ENCODE measurements at places on chromosomes 2 and 18. TPM values are rescaled to one million over a fixed set of nuclear protein-coding genes. Genes with fewer than 3 reads are reported as not detected.

BZW1 gene
- 88.3 TPM for total RNA-seq

DNA sequence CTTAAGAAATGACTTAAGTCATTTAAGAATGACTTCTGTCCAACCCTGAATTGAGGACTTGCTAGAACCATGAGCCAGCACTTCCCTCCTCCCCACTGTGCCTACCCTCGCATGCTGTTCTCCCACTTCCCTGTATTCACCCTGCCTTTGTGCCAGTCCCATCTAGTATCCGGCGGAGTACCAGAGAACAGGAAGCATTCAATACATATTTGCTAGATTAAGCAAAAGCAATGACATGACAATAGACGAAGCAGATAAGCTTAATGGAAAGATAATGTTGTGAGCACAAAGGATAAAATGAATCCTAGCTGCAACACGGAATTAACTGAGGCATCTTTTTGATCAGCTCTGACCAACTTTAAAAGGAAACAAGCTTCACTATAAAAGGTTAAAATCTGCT lies 328.5 kb downstream of the TDRD15 start:
- DNase-seq, result no peak

DCDC2C gene
- total RNA-seq, result not detected

DNA sequence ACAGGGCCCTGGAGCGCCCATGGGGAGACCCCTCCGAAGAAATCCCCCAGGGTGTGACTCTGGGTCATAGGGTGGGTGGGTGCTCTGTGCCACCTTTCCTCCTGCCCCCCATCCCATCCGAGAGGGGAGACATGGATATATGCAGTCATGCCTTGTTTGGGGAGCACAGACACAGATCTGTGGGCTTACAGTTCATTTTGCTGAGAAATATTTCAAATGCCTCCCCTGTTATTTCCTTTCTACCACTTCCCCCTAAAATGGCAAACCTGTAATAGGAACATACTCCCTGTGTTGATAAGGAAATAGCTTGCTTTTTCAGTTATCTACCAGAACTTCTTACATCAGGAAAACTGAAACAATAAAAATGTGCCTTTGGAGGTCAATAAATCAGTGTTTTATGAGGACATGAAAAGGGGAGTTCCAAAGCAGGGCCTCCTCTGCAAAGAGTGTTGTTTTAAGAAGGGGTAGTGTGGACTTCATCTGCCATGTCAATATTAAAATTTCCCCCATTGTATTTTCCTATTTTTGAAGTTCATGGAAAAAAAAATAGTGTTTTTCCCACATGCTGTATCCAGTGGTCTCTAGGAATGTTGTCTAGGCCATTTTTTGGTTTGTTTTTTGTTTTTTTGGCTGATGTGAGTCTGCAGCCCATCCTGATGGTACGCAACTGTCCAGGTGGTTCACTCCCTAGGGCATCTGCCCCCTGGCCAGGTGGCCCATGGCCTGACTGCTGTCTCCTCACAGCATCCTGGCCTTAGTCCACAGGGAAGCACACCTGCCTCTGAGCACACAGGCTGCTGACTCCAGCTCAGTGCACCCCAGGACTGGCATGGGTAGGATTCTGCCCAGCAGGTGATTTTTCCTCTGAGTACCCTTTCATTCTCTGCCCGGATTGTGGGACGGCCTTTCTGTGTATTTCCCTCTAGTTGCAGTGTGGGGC lies 3.7 kb downstream of the TNFRSF11A start:
- DNase-seq, result no peak

B3GNT7 gene
- total RNA-seq, result 8.6 TPM

STPG4 gene
- not detected for total RNA-seq

- DNase-seq, result no peak
These were observed 129.4 kb upstream of the SRD5A2 start for GRCh38 chr2:31710121-31710520.

- no peak for DNase-seq
These were observed 14.6 kb upstream of the NT5DC4 start for GRCh38 chr2:112706170-112706664.

DNA sequence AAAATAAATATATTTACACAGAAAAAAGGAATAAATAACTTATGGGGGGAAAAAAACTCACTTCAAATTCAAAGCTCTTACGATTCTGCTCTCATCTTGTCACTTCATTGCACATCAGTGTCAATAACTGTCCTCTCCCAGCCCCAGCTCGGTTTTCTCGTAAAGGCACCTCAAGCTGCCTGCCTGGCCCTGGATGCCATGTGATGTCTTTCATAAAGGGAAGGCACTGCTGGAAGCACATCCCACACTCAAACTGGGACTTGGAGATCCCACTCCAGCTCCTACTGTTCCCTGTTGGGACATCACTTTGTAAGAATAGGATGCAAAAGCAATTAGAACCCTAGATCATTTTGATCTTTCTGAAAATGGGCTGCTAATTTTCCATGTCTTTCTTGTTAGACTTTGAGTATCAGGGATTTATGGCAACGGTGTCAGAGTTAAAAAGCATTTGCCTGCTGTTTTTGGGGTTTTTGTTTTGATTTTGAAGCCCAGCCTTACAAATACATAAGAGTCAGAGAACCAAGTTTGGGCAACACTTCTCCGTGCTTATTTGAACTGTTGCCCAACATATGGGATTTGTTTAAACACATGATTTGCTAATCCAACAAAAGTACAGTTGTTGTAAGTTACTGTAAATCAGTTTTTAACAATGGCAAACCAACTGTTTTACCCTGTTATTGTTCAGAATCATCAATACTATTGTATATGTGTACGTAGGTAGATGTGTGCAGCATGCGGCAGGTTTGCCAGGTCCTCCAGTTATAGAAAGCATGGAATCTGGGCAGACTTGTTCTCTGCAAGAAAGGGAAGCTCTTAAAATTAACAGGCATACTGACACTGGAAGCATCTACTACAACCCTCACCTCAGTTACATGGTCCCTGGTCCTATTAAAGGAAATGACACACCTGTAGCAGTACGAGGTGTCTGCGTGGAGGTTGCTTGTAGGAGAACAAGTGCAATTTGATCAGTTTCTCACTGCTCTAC lies 20.6 kb downstream of the SERTAD2 start:
- DNase-seq, result no peak

SRBD1 gene
- 21.4 TPM for total RNA-seq

DNA sequence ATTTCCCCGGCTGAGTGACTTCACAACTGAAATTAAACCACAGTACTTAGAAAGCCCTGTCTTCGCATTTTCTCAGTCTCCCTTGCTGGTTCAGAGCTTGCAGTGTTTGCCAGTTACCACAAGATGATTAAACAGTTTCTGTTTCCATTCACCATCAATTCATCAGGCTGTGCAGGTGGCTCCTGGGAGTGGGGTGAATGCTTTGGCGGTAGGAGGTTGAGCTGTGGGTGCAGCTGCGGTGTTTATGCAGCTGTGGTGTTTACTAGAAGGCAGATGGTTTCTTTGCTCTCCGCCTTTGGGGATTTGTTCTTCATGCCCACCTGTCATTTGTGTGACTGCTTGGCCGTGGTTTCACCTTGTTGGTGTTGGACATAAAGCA lies 16.1 kb downstream of the ACOXL start:
- no peak for DNase-seq

Measured in body of pancreas (tissue), 4 donors.